ENCODE measurements at places on chromosomes 7 and 10.

- no peak for DNase-seq
Measured at GRCh38 chr7:17674943-17675608, 265.2 kb downstream of the SNX13 start.

DNA sequence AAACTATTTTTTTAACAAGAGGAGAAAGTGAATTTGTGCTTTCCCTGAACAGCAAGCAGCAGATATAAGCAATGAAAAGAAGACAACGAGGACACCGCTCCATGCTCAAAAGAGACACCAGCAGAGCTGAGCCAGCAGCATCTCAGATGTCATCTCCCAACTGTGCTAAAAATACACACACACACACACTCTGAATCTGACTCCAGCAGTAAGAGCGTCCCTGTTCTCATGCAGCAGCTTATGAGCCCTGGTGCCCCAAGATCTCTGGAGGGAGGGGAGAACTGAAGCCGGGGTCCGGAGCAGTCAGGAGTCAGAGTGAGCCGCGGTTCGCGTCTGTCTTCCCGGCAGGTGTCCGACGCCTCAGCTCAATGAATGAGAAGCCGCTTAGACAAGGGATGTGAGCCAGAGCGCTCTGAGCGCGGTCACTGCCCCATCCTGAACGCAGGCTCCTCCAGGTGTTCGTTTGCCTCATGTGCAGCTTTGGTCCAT lies 49.2 kb downstream of the SVIL start:
- DNase-seq: no peak

DNA sequence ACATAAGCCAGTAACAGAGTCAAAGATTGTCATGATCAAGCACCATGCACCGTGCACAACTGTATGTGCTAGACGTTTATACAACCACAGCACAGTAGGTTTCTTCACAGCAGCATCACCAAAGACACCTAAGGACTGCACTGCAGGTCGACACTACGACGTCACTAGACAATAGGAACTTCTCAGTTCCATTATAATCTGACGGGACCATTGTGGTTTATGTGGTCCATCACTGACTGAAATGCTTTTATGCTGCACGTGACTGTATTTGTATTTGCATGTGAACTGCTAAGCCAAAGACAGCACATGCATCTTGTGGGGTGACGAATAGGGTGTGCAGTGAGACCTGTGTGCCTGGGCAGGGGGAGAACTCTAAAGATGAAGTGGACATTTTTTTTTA lies 164.9 kb downstream of the PARD3 start:
- DNase-seq: no peak

GRCh38 chr7:49371771-49372170 lies 401.7 kb upstream of the VWC2 start:
- no peak for DNase-seq

- DNase-seq: no peak
Measured at GRCh38 chr10:109765838-109766237, 157.5 kb downstream of the XPNPEP1 start.

DNA sequence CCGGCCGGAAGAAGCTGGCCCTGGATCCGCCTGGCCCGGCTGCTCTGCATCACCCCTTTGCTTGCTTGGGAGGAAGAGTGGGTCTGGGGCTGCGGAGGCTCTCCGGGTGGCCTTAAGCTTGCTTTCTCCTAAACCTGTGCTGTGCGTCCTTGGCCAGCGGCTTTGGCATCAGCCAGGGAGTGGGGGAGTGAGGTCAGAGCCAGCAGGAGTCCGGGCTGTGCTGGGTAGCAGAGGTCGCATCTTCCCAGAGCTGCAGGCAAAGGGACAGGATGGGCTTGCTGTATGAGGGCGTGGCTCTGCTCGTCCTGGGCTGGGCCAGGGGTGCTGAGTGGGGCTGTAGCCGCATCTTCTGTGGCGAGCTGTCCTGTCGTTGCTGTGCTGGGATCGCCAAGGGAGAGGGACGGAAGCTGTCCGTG lies 21.1 kb downstream of the BNIP3 start:
- no peak for DNase-seq

DNA sequence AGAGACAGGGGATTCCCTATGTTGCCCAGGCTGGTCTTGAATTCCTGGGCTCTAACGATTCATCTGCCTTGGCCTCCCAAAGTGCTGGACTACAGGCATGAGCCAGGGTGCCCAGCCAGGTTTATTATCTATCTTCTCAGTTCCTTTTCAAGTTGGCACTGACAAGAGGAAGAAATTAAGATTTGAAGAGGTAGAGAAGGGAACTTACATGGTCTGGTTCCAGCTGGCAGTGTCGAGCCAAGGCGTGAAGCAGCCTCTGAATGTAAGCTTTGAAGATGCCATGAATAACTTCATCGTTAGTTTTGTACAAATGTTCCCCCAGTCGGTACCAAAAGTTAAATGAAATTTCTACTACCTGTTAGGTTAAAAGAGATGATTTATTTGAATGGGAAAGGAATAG lies 57.7 kb downstream of the TNPO3 start:
- no peak for DNase-seq

- DNase-seq: peak; percentile 76
Measured at GRCh38 chr10:97332591-97333350, 1.8 kb downstream of the FRAT2 start.

DNA sequence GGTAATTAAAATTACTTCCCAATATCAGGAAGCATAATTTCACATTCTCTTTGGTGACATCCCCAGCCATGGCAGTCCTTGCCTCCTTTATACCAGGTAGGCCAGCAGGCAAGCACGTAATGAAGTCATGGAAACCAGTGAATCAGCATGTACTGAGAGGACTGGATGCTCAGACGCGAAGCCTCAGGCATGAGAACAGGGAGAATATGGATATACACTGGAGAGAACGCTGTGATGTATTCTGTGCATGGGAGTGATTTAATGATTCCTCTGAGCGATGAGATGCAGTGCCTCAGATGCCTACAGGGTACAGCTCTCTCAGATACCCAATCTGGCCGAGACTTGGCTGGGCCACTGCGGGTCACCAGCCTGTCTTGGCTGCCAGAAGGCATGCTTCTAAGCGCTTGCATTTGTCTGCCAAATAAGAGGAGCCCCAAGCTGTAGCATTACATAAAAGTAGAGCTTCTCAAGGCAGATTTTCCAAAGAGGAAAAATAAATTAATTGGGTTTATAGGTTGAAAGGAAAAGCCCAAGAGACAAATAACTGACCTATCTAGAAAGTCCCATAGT lies 238.1 kb downstream of the RELN start:
- no peak for DNase-seq

- DNase-seq: no peak
Measured at GRCh38 chr10:27752673-27753237, 7.1 kb upstream of the MKX start.

DNA sequence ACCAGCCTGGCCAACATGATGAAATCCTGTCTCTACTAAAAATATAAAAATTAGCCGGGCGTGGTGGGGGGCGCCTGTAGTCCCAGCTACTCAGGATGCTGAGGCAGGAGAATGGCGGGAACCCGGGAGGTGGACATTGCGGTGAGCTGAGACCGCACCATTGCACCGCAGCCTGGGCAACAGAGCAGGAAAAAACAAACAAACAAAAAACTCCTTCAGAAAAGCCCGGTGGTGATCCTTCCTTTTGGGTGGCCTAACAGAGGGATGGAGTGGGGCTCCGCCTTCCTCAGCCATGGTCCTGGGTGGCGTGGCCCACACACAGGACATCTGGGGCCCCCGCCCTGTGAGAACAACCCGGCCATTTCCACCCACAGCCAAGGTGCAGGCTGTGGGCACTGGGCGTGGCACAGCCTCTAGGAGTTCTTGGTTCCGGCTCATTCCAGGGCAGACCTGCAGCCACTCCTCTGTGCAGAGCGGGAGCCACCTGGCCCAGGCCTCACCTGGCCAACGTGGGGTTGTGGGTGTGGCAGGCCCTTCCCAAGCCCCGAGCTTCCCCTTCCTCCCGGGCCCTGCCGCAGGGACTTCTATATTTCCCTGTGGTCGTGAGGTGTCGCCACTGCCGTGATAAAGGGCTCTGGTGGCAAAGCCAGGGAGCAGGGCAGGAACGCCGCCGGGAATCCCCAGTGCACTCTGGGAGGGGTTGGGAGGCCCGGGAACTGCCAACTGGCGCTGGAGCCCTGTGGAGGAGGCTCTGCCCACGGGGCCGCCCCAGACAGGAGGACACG lies 37.6 kb downstream of the GET4 start:
- no peak for DNase-seq

DNA sequence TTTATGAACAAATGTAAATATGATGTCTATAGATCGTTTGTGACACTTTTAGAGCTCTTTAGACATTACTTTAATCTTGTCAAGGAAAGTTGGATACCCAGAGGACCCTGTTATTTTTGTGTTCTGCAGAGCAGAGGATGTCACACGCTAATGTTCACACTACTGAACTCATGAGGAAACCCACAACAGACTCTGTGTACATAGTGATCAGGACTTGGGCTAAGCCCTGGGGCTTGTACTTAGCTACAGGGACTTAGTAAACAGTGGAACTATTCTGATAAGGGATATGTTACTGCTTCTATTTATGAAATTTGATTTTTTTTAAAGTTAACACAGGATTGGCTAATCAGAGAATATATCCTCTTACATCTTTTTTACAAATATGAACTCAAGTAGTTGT lies 36.1 kb upstream of the ZNF518A start:
- no peak for DNase-seq

- DNase-seq: no peak
Measured at GRCh38 chr7:3538041-3538440, 237.0 kb downstream of the SDK1 start.

- DNase-seq: no peak
Measured at GRCh38 chr10:122280156-122280555, 9.1 kb downstream of the BTBD16 start.

- no peak for DNase-seq
Measured at GRCh38 chr7:33075818-33076518, 13.4 kb upstream of the NT5C3A start.

DNA sequence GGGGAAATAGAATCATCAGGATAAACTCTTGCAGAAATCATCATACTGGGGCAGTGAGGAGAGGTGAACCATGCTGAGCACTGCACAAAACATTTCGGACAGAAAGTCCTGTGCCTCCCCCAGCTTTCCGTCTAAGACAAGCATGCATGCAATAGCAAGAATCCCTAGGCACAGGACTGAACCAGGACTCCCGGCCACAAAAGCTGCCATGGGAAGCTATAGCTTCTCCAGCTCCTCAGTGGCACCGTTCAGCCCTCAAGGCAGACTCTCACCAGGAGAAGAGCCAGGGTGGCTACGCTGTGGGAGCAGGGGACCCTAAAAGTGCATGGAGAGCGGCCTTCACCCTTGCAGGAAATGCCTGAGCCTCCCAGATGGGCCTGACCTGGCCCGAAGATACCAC lies 70.8 kb downstream of the ASB13 start:
- no peak for DNase-seq

All from AG09309 (cell line).